ENCODE measurements at places on chromosomes 5 and 9. TPM values are rescaled to one million over a fixed set of nuclear protein-coding genes. Genes with fewer than 3 reads are reported as not detected.

DNA sequence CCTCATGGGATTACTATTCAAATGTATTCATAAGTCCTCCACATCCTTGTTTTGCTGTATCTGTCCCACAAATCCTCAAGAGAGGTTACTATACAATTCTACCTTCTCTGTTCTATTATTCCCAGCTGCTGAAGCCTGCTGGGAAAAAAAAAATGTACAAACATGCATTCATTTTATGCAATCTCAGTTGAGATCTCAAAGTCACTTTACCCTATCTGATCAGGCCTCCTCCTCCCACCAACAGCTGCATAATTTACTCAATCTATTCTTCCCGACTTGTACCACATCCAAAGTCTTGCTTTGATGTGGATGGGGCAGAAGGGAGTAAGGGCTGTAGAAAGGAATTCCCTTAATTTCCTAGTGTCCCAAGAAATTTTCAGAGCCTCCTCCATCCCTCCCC is 28.6 kb downstream of the PSIP1 start:
- no peak for DNase-seq

SLC45A2 gene
- total RNA-seq, result not detected

DNA sequence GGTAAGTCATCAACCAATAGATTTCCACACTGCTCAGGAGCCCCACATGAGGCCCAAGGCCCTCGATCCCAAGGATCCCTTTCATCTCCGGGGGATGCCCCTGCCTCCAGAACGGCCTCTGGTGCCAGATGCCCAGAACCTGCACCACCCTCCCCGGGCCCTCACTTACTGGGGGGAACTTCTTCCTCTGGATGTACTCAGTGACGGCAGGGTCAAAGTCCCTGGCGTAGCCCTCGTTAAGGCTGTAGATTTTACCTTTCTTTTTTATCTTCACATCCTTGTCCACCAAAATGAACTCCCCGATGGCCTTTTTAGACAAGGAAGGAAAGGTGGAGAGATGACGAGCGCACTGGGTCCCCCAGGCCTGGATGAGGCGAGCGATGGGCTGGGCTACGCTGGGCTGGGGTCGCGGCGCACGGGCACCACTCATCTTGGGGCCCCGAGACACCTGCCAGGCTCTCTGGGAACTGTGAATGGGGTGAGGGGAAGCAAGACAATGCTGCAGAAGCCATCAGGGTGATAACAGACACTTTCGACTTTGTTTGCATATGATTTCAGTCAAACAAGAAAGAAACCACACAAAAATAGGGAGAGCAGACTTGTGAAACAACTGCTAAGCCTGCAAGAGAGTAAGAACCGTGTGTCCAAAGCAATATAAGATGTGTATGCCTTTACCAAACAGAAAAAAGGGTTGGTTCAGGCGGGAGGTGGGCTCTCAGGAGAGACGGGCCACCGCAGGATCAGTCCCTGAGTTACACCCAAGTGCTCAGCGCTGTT is 13.2 kb upstream of the FBP2 start:
- no peak for DNase-seq

DNA sequence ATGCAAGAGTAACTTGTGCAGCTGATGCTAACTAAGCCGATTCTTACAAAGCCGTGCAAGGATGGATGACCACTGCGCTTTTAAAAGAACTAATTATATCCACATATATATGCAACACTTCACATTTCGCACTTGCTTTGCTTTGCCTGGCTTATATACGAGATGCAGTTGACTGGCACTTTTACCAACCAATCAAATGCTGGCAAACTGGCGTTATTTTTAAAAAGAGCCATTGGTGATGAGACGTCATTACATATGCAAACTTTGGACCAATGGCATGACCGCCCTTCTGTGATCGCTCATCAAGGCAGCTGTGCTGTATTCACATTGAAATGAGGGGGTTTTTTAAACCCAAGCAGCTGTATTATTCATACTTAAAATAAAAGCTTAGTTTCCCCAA is 1147.7 kb upstream of the WWC1 start:
- no peak for DNase-seq

PRR16 gene
- total RNA-seq, result 0.66 TPM

LIFR gene
- 88.6 TPM for total RNA-seq

TEK gene
- total RNA-seq, result 9.0 TPM

TRIM36 gene
- 0.64 TPM for total RNA-seq

DNA sequence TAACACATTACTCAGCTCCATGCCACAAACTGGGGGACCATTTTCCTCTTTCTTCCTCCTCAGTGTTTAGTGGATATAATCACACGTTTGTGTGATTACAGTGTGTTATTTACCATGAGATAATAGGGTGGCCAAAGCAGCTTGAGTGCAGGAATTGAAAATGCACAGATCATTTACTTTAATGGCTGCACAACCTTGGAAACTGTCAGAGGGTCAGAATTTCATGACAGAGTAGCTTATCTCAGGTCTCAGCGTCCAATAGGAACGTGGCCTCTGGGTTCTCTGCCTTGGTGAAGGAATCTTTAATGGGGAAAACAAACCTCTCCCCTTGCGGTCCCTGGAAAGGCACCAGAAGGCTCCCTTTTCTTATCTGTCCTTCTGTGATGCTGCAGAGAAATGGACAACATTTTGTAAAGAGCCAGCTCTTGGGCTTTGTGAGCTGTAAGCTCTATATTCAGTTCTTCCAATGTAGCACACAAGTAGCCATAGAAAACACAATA is 87.4 kb upstream of the CD180 start:
- no peak for DNase-seq

- DNase-seq, result no peak
Observed at GRCh38 chr9:81108391-81108790, 581.0 kb downstream of the TLE1 start.

DNA sequence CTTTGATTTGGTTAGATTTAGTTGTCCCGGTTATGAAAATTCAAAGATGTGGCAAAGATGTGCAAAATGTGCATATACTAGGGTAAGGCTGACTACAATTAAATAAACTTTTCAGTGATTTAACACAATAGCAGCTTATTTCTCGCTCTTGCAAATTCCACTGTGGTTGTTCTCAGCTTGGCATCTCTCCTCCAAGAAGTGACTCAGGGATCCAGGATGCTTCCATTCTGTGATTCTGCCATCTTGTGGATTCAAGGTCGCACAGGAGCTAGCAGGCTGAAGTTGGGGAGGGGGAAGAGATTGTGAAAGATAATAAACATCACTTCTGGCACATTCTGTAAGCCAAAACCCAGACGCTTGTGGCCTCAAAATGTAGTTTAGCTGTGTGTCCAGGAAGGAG is 60.1 kb upstream of the TGFBR1 start:
- DNase-seq, result no peak

DNA sequence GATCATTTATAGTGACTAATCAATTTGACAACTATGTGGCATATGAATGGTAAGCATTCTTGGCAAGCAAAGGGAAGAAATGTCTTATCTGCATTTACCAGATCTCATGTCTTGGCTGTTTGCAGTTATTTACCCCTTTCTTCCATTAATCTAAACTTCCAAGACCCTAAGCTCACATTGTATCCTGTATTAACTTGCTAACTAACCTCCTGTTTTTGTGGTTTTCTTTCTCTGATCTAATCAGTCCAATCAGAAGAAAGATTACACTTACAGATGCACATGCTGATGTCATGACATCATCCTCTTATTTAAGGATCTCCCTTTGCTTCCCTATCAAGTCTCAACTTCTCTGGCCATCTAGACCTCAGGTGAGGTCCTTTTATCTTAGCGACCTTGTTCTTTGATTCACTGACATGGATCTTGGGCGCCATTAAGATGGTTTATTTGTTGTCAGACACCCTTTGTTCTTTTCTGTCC is 95.5 kb downstream of the F2RL2 start:
- no peak for DNase-seq

DNA sequence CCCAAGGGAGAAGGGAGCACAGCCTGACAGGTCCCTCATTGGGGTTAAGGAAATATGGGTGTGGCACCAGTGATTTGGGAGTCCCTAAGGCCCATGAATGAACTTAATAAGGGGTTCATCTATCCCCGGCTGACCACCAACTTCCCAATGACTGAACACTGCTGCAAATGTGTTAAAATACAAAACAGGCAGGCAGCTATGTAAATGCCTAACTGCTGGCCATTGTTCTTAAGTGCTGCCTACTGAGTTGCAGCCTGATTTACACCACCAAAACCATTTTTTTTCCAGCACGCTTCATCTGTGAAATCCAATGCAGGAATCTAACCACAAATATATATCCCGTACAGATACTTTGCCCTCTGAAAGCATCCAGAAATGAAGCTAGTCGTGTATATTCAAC is 478.5 kb downstream of the PTPRD start:
- DNase-seq, result no peak

- no peak for DNase-seq
Observed at GRCh38 chr9:113309204-113309813, 6.1 kb upstream of the RNF183 start.

PRRC2B gene
- 39.9 TPM for total RNA-seq

PDE6A gene
- total RNA-seq, result not detected

DNA sequence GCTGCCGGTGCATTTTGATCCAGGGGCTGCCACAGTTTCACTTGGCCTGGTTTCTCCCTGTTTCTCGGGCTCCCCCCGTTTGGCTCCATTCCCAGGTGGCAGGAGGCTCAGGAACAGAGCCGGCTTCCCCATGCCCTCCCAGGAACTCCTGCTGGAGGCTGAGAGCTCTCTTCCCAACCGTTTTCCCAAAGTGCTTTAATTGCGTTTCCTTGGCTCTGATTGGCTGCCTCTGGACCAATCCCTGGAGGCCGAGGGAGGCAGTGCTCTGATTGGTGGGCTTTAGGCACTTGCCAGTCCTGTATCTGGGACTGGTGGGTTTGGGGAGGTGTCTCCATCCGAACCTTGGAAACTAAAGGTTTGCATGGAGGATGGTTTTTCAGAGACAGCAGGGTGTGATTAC is 4.9 kb downstream of the TSPAN17 start:
- no peak for DNase-seq

- no peak for DNase-seq
Observed at GRCh38 chr9:38177680-38178079, 108.7 kb upstream of the SHB start.

- no peak for DNase-seq
Observed at GRCh38 chr9:86082870-86083269, 16.5 kb downstream of the GOLM1 start.

GRCh38 chr5:172380987-172381643 is 73.2 kb downstream of the SH3PXD2B start:
- no peak for DNase-seq

CD72 gene
- 18.3 TPM for total RNA-seq

DNA sequence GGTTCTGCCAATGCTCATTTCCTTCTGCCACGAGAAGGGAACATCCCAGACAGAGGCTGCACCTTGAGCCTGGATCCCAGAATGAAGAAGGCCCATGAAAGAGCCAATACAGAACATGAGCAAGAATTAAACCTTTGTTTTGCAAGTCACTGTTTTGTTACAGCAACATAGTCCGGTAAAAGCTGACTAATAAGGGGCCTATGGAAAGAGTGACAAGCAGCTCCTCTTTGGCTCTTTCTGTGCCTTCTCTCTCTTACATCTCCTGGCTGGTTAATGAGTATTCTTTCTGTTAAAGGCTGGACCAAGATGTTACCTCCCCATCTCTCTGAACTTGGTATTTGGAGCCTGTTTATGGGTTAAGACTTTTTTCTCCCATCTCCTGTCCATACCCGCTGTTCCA is 10.8 kb downstream of the GFRA3 start:
- DNase-seq, result no peak

GRCh38 chr5:172598251-172599203 is 42.5 kb upstream of the NEURL1B start:
- no peak for DNase-seq

CEMIP2 gene
- total RNA-seq, result 16.3 TPM

CNTNAP3B gene
- 7.4 TPM for total RNA-seq

ADAMTS6 gene
- 0.49 TPM for total RNA-seq

- no peak for DNase-seq
Observed at GRCh38 chr9:5493679-5494511, 16.4 kb upstream of the PDCD1LG2 start.

- no peak for DNase-seq
Observed at GRCh38 chr9:99103054-99103895, 1.6 kb upstream of the TGFBR1 start.

RANBP3L gene
- 0.82 TPM for total RNA-seq

GRCh38 chr5:80905405-80905804 is 54.8 kb upstream of the RASGRF2 start:
- DNase-seq, result no peak

DNA sequence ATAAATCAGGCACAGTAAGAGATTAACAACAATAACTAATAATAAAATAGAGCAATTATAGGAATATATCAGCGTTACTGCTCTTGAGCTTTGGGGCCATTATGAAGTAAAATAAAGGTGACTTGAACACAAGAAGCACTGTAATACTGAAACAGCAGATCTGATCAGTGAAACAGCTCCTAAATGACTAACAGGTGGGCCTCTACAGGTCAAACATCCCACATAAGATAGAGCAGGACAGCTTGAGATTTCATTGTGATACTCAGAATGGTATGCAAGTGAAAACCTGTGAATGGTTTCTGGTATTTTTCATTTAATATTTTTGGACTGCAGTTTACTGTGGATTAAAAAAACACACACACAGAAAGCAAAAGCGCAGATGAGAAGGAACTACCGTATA is 24.0 kb upstream of the MAP3K1 start:
- DNase-seq, result no peak

DNA sequence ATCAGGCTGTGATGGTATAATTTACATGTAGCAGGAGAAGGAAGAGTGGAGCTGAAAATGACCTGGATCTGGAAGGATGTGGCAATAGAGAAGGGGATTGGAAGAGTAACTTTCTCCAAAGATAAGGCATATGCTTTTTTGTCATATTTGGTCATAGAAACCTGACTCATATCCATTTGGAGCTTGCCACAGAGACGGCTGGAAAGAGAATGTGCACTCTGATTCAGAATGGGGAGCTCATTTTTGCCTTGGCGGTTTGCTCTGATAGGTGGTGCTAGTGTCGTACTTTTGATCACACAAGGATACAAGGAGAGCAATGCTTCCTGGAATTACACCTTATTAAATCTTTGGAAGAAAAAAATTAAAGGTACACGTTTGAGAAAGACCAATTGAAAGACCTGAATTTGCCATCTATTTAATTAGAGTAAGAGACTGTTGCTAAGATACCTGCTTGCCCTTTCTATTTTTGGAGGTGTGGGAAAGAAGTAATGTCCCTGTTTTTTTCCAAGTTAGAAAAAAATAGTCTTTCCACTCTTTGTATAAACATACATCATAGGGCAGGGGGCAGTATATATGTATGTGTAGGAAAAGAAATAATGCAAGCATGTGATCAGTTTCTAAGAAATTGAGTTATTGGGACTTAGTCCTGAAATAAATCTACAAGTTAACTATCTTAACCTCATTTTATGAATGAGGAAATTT is 5.4 kb downstream of the LSM11 start:
- no peak for DNase-seq

- no peak for DNase-seq
Observed at GRCh38 chr5:144189800-144190429, 19.2 kb downstream of the KCTD16 start.

- peak; percentile 33 for DNase-seq
Observed at GRCh38 chr5:79020861-79021561, 35.9 kb upstream of the ARSB start.

CMBL gene
- 35.8 TPM for total RNA-seq

SPOCK1 gene
- 31.5 TPM for total RNA-seq

DNA sequence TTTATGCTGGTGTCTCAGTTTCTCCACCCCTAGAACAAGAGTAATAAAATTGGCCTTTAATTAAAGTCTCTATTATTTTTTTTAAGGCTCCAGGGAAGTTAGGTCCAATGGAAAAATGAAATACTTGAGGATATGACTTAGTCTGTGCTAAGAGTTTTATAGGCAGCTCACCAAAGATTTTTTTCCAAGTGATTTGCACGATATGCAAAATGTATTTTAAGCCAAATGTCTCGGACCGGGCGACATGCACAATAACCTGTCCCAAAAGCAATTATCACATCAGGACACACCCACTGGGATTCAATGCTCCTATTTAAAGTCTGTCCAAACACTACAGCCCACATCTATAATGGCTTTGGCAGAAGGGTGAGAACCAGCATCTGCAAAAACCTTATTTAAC is 136.1 kb upstream of the ANKH start:
- no peak for DNase-seq
